ENCODE measurements at places on chromosomes 5 and 9.

DNA sequence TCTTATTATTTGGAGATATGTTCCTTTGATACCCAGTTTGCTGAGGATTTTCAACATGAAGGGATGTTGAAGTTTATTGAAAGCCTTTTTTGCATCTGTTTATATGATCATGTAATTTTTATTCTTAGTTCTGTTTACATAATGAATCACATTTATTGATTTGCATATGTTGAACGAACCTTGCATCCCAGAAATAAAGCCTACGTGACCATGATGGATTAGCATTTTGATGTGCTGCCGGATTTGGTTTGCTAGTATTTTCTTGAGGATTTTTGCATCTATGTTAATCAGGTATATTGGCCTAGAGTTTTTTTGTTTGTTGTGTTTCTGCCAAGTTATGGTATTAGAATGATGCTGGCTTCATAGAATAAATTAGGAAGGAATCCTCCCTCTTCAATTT is 161.4 kb upstream of the ITGA1 start:
- DNase-seq = no peak

DNA sequence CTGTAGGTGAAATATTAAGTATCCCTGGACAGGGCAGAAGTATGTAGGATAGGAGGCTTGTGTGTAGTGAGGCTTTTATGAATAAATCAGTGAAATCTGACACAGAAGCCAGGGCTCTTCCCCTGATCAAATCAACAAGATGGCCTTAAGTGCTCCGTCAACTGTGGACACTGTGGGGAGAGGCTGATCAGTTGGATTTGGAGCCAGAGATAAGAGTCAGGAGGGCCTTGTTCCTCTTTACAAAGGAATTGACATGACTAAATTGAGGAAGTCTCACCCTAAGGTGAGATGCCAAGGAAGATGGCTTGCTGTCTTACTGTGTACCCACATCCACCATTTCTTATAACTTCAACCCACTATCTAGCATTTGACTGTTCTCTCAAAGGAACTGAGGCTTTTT is 91.6 kb upstream of the PRRC1 start:
- DNase-seq = no peak

DNA sequence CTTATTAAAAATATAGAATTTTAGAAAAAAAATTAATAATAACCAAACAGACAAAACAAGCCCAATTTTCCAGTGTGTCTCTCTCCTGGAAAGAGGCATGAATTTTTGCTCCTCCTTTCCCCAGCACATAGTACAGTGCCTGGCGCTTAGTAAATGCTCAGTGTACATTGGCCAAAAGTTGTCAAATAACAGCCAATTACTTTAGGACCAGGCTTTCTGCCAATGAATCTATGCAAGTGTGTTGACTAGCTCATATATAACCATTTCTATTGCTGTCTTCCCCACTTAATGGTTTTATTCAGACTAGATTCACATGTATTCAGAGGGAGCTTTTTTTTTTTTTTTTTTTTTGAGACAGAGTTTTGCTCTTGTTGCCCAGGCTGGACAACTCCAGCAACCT is 120.1 kb upstream of the CD180 start:
- DNase-seq = no peak

DNA sequence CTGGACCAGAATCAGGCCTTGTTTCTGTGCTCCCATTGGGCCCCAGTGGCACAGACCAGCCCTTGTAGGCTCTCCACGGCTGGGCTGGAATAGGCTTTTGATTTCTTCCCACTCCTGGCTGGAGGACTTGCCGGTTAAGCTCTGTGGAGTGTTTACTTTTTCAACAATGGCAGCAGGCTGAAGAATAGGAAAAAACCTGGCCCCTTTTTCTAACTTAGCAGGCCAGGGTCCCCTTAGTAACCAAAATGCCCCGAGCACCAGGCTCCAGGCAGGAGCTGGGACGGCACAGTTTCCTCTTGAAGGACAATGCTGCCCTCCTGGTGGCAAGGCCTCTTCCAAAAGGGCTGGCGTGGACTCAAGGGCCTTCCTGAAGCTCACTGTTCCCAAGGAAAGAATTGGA is 230.3 kb downstream of the CRB2 start:
- DNase-seq = no peak

GRCh38 chr5:91211997-91212713 is 171.0 kb downstream of the ARRDC3 start:
- no peak for DNase-seq

DNA sequence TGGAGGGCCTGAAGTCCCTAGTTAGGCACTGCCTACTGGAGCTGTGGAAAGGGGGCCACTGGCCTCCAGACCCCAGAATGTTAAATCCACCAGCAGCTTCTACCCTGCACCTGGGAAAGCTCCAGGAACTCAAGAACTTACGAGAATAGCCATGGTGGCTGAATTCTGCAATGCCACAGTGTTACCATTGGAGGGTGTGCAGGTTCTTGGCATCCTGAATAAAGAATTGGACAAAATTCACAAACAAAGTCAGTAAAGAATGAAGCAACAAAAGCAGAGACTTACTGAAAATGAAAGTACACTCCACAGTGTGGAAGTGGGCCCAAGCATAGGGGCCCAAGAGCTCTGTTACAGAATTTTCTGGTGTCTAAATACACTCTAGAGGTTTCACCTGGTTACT is 107.0 kb downstream of the PRDM9 start:
- no peak for DNase-seq

DNA sequence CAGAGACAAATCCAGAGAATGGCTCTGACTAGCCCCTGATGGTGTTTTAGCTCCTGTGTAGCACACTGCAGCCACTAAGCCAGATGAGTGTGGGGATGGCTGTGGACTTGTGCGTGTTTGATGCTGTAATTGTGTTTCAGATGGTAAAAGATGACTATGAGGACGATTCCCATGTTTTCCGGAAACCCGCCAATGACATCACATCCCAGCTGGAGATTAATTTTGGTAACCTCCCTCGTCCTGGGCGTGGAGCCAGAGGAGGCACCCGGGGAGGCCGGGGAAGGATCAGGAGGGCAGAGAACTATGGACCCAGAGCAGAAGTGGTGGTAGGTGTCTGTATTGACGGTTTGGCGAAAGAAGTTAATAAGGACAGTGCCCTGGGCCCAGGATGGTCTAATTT is 38.0 kb downstream of the HABP4 start:
- no peak for DNase-seq

GRCh38 chr9:123828449-123828848 is 101.5 kb downstream of the DENND1A start:
- no peak for DNase-seq

GRCh38 chr5:64930672-64931318 is 162.1 kb downstream of the CWC27 start:
- no peak for DNase-seq

DNA sequence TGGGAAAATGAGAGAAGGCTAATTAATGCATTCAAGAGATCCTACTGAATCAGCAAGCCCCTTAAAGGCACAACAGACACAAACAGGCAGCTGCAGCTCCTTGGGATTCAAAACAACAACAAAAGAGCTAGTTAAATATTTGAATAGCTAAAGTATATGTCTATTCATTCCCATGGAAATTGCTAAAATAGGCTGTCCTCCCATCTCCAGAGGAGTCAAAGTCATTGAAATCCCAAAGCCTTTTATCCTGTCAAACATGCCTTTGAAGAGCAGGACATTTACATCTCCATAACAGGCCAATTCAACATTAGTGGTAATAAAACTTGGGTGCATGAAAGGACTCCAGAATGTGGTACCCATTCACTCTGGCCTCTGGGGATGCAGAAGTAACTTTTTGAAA is 177.4 kb downstream of the NTRK2 start:
- no peak for DNase-seq

GRCh38 chr5:171513591-171513990 is 94.1 kb downstream of the FGF18 start:
- no peak for DNase-seq

DNA sequence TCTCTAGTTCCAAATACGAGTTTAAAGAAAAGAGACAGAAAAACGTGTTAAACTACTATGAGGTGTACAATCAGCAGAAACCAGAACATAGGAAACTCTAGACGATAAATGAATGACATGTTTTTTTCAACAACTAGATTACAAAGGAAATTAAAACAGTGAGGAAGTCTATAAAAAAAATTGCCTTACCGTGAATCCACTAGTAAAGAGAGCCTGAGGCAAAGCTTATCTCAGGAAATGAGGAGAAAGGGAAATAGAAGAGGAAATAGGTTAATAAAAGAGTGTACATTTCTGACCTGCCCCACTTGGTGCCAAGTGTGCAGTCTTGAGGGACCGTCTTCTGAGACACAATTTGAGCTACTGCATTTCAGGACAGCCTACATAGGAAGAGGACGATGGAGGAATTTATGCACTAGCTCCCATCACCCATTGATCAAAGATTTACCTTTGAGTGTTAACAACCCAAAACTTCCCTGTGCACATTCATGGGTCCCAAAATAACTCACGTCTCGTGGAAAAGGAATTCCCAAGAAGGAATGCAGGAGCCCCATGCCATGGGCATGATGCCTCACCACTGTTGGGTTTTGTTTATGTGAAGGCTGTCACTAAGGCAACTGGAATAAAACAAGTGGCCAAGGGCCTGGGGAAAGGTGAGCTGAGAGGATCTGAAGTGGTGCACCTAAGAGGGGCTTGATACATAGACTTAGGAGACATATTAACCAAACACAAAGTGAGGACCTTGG is 53.6 kb upstream of the SLC1A3 start:
- no peak for DNase-seq

- DNase-seq = no peak
Observed at GRCh38 chr9:124266826-124267201, 9.1 kb downstream of the NEK6 start.

- no peak for DNase-seq
Observed at GRCh38 chr5:78765756-78766411, 117.3 kb upstream of the LHFPL2 start.

DNA sequence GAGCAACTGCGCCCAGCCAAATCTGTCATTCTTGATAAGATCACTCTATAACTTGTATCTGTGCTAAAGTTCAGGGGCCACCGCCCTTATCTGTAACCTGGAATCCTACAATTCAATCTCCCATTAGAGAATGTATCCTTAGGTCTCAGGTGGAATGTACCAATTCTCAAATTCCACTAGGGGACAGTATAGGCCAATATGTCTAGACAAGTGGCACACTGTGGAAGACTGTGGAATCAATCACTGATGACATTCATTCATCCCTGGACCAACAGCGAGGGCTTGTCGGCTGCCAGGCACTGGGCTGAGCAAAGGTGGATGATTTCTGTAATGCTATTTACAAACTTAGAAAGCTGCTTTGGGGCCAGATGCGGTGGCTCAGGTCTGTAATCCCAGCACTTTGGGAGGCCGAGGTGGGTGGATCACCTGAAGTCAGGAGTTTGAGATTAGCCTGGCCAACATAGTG is 28.7 kb upstream of the MEGF9 start:
- DNase-seq = no peak

- no peak for DNase-seq
Observed at GRCh38 chr5:54534191-54535004, 16.8 kb downstream of the SNX18 start.

- no peak for DNase-seq
Observed at GRCh38 chr9:78149702-78150291, 86.1 kb upstream of the CEP78 start.

GRCh38 chr9:94956731-94957130 is 230.2 kb downstream of the AOPEP start:
- DNase-seq = no peak

DNA sequence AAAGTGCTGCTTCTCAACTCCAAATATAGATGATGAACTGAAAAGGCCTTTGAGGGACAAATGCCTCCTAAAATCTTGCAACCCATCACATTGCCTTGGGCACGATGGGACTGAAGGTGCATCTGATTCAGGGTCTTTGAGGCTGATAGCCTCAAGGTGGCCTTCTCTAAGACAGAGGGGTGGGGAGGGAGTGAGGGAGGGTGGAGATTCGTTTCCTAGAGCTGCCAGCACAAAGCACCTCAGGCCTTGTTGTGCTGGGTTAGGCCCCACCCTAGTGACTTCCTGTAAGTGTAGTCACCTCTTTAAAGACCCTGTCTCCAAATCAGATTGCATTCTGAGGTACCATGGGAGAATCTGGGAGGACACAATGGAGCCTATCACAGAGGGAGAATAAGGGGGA is 57.1 kb downstream of the BARX1 start:
- no peak for DNase-seq

- no peak for DNase-seq
Observed at GRCh38 chr5:71887680-71888079, 168.6 kb downstream of the CARTPT start.

DNA sequence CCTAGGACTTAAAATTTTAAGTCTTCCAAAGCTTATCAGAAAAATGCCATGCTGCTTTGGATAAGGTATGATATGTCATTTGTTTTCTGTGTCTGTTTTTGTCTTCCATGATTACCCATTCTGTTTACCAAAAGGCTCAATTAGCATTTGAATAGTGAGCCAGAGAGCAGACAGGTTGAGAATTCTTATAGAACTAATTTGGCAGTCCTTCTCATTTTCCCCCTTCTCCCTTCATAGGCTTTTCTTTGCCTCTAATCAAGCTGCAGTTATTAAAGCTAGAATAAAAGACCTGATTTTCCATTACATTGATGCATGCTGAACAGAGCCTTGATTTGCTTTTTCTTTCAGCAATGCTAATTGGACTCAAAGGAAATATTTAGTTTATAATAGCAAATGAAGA is 993.0 kb downstream of the MAT2B start:
- no peak for DNase-seq

DNA sequence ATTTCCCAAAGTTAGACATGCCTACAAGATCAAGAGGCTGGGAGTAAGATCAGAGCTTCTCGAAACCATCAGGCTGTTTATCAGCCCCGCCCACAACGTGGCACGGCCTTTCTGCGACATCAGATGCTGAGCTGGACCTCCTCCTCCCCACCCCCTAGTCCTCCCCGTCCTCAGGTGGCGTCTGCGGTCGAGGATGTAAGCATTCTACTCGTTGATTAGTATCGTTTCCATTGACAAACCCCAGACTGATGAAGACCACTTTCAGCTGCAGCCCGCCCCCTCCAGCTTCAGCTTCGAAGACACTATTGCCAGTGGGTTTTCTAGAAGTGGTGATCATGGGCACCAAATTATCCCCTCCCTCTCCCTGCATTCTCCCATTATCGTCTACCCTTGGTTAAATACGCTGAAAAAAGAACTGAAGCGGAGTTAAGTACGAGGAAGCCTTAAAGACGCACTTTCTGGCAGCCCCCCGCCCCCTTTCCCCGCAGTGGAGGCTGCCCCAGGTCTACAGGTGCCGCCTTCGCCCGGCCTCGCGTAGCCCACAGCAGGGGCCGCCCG is 1.1 kb downstream of the PPIC start:
- no peak for DNase-seq

DNA sequence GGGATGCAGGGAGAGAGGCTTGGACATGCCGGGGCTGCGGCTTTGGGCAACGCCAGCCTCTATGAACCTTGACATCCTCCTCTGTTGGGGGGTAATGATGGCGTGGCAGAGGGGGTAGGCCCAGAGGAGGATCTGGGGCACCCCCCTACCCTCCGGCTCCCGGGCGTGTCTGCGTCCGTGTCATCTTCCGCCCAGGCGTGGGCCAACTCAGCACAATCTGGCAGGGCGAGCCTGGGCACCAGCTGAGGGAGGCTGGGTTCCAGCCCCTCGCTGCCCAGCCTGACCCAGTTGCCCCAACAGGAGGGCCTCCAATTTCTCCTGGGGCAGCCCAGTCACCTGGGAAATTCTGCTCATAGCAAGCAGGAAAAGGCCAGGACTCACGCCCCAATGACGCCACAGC is 62.9 kb upstream of the IL17B start:
- DNase-seq = no peak

Measured in stimulated activated CD8-positive, alpha-beta memory T cell treated with anti-CD3 and anti-CD28 coated beads, Interleukin-15, amount 100 ng/mL, for 24 hours (primary cell).